SW 1271 (cell line): ENCODE measurements at places on chromosomes 6 and 20.

GRCh38 chr20:35306931-35307517 is 14.8 kb upstream of the FAM83C start:
- DNase-seq = peak; percentile 96

- DNase-seq = no peak
Measured at GRCh38 chr6:34115403-34115795, 30.5 kb downstream of the GRM4 start.

GRCh38 chr6:14120546-14120945 is 3.0 kb downstream of the CD83 start:
- DNase-seq = no peak

- no peak for DNase-seq
Measured at GRCh38 chr6:29762051-29762450, 38.8 kb downstream of the HLA-F start.

- no peak for DNase-seq
Measured at GRCh38 chr20:20820785-20821483, 108.5 kb upstream of the RALGAPA2 start.

- DNase-seq = no peak
Measured at GRCh38 chr6:115729036-115729435, 331.7 kb downstream of the FRK start.

- DNase-seq = no peak
Measured at GRCh38 chr6:30915591-30915946, 1.5 kb downstream of the VARS2 start.

- DNase-seq = no peak
Measured at GRCh38 chr6:1553562-1554083, 56.1 kb upstream of the FOXC1 start.

GRCh38 chr6:4299476-4299875 is 164.1 kb upstream of the ECI2 start:
- DNase-seq = no peak

DNA sequence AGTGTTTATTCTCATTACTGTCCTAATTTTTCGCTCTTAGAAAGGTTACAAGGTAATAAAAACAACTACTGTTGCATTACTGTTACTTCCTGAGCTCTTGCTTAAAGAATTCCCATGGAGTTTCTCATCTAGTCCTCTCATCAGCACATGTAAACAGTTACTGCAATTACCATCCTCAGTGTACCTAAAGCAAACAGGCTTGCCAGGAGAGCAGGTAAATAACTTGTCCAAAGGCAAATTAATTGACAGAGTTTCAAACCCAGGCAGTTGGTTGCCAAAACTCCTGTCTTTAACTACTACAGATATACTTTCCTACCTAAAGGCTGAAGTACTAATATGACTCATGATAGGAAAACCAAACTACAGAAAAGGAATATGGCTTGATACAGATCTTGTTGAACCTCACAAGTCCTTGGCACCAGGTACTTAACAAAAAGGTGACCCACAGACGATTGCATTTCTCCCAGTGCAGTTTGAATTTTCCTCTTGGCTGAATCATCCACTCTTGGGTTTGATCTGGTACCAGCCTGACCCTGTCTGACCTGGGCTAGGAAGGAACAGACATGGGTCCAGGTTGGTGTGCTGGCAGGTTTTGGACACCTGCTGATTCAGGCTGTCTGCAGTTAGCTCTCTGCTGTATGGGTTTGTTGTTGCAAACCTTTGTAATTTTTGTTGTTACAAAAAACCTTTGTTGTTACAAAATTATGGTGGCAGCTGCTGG is 153.0 kb downstream of the CFAP61 start:
- DNase-seq = no peak

- DNase-seq = no peak
Measured at GRCh38 chr20:4905613-4906012, 95.7 kb downstream of the SLC23A2 start.

GRCh38 chr6:17863901-17864754 is 123.3 kb downstream of the KIF13A start:
- DNase-seq = peak; percentile 59

DNA sequence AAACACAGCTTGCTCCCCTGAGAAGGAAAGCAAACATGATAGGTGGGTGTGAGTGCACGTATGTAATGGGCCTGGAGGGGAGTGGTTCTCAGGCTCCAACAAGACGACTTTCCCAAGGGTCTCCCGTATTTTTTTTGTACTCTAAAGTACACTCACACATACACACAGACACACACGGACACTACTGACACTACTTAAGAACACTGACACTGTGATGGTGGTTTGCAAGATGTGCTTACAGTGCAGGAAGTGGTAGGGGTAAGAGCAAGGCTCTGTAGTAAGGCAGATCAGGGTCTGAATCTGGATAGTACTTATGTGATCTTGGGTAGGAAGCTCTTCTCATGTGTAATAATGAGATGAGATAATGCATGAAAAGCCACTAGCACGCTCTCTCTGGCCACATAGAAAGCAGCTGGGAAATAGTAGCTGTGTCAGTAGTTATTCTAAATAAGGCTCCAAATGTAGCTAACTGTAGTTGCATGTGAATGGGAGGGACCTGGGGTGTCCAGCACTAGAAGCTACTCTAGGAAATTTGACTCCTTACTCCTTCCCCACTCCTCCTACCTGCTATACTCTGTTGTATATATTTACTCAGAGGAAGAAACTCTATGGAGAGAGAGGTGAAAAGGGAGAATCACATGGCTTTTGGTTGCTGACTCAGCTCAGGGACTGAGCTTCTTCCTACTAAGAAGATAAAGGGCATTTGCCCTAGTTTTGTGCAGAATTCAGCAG is 8.4 kb upstream of the ZBTB24 start:
- no peak for DNase-seq

DNA sequence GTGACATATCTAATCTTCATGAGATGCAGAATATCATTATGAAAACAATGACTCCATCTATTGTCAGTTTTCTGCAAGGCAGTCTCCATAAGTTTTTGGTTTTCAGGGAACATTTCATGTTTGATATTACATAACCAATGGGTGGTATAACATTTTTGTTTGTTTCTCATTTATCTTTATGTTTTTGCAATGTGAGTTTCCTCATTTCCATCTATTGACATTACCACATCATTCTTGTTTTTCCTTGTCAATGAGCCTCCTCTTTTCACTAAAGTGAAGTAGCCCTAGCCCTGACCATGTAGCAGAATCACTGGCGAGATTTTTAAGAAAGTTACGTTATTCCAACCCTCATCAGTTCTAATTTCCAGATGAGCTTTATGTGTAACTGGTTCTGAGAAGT is 4.4 kb downstream of the EFHC1 start:
- no peak for DNase-seq

GRCh38 chr6:1988843-1989242 is 256.6 kb downstream of the GMDS start:
- no peak for DNase-seq

DNA sequence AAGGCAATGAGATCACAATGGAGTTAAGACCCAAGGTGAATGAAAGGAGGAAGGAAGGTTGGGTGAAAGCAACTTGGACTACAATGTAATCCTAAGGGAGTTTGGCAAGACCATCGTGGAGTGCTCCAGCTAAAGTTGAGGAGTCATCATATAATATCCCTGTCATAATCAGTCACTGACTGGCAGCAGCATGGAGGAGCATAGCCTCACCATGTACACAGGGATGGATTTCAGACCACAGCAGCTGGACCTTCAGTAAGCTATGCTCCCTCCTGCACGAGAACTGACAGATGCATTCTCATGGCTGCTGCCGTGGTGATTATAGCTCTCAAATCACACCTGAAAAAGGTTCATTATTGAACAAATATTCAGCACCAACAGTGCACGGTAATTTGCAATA is 43.0 kb downstream of the GOPC start:
- DNase-seq = no peak
